GM19239 (cell line): ENCODE measurements at places on chromosomes 12 and 14.

DNA sequence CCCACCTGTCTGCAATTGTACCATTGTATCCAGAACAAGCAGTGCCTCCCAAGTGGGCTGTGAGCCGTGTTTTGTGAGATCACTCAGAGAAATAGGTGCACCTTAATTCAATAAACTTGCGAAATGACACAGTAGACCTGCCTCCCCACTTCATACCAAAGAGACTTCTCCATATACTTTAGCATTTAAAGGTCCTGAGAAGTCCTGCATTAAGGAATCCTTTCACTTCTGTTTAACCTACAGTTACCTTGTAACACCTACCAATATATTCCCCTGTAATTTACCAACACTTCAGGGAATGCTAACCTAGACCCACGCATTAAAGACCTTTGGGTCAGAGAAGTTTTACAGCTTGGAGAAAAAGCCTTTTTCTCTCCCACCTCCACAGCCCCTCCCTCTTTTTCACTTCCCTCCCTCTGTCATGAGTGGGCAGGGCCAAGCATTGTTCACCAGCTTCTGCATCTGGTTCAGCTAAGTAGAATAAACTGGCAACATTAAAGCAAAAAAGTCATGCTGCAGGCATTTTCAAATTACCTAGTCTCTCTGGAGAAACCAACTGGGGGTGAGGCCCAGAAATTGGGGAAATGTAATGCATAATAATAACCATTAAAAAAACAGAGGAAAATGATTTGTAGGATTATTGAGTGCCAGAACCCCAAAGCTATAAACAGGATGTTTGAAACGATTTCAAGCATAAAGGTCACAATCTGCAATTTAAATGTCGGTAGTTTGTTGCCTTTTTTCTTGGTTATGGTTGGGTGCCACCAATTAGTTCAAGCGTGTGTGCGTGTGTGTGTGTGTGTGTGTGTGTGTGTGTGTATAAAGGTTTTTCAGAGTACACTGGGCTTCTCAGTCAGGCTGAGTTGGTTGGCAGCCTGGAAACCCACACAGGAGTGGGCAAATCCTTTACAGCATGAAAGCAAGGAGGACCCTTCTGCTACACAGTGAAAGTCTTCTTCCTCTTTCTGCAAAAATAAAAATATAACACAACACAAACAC is 13.7 kb upstream of the WSCD2 start:
- no peak for DNase-seq

GRCh38 chr12:64781280-64782190 is 22.3 kb upstream of the GNS start:
- no peak for DNase-seq

- DNase-seq, result no peak
These were observed 21.6 kb downstream of the C12orf71 start for GRCh38 chr12:27060740-27061139.

GRCh38 chr12:114916541-114916940 is 232.6 kb upstream of the TBX3 start:
- no peak for DNase-seq

DNA sequence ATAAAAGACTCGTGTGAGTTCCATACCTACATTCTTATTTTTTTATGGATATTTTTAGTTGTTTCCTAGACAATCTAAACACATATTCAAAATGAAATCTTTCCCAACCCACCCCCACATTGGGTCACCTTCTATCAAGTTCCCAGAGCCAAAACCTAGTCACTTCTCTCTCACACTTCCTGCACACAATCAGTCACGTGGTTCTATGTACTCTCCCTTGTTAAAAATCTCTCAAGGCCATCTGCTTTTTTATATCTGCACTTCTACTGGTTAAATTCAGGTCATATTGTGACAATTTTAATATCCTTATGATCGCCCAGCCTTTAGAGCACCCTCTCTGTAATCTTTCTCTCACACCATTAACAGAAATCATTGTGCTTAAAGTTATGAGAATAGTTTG is 175.0 kb upstream of the SYT10 start:
- no peak for DNase-seq

- DNase-seq, result no peak
These were observed 39.1 kb downstream of the SPPL3 start for GRCh38 chr12:120865098-120865497.
